Stimulated activated CD4-positive, alpha-beta T cell treated with anti-CD3 and anti-CD28 coated beads, Interleukin-15, amount 100 ng/mL, for 1 hour (primary cell): ENCODE measurements at places on chromosomes 7 and 10.

- DNase-seq = no peak
Observed at GRCh38 chr7:24283897-24284698, at the start of gene NPY. TSS of gene NPY (plus strand) at chr7:24284190. CDS start at chr7:24285241, 1,051 bp downstream.

DNA sequence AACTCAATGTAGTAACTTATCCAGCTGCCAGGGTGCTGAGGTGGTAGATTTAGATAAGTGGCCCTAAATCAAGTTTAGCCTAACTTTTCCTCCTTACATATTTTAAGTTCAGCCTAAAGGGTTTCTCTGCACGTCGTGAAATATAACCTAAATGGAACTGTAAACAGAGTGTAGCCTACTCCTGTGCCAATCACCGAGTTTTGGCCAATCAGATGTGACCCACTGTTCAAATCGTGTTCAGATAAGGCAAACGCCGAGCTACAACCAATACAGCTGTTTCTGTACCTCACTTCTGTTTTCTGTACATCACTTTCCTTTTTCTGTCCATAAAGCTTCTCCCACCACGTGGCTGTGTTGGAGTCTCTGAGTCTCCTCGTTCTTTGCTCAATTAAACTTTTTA lies 904.2 kb upstream of the POT1 start:
- DNase-seq = no peak

DNA sequence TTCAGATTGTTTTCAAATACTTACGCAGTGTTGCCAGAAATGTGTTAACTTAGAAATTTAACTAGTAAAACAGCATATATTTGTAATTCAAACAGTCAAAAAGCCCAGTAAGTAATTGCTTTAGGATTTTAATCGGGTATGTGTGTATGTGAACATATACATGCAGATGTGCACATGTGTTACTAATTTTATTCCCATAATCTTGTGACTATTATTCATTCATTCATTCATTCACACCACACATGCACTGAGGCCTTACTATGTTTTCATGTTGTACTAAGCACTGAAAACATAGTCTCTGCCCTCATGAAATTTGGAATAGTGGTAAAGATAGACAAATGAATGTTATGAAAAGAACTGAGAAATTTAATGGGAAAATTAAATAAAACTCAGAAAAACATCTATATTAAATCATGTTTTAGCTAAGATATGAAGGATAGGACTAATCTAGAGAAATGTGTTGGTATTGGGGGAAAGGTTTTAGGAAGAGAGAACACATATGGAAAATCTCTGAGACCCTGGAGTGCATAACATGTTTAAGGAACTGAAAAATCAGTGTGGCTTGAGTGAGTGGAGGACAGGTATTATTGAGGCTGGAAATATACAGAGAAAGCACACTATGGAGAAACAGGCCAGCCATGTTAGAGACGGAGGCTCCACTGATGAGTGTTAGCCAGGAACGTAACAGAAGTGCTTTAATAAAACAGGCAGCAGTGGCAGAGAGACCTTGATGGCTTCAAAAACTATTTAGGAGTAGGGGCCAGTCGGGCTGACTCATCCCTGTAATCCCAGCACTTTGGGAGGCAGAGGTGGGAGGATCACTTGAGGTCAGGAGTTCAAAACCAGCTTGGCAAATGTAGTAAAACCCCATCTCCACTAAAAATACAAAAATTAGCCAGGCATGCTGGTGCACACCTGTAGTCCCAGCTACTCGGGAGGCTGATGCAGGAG lies 80.3 kb downstream of the HDAC9 start:
- no peak for DNase-seq

DNA sequence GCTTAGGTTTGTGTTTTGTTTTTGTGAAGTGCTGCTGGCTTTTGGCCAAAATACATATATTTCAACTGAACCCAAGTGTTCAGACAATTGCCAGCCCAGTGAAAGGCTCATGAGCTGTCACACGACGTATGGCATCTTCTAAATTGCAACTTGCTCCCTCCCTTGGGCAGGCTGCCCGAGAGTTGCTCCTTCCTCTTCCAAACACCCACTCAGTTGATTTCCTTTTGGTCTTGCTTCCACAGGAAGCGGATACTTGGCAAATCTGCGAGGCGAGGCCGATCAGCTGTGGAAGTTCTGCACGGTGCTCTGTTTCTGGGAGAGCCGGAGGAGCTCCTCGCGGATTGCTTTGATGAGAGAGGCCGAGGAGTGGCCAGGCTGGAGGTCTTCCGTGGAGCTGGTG lies 39.6 kb upstream of the ATP6V0A4 start:
- DNase-seq = no peak

DNA sequence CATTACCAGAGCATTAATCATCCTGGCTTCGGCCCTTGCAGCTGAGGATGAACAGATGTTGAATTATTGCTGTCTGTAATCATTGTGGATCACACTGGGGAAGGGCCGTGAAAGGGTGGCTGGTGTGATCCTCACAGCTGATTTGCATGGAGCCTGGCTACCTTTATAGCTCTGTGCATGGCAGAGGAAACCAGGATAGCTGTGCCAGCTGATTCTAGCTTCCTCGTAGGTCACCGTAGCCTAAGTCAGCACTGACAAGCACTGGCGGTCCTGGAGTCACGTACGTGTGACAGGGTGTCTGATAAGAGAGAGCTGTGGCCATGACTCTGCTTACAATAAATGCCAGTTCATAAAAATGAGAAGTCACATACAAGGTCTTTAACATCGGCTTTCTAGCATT lies 76.5 kb downstream of the INSYN2A start:
- no peak for DNase-seq

DNA sequence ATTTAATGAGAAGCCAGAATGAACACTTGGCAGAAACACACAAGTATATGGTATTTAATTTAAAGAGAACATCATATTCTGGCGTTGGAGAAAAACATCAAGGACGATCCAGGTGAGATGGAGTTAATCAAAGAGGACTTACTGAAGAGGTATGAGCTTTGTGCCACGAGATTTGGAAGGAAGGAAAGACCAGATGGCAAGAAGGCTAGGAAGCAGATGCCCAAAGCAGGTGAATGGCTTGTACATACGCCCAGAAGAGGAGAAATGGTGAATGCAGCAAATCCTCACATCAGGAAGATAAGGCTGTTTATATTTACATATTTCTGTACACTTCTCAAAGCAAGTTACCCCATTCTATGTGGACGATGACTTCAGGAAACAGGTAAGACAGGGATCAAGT lies 163.9 kb upstream of the PLXNA4 start:
- no peak for DNase-seq

- DNase-seq = no peak
Observed at GRCh38 chr10:8017277-8017676, 37.2 kb upstream of the GATA3 start.
